ENCODE measurements at places on chromosomes 16 and 17.

- DNase-seq = no peak
Measured at GRCh38 chr17:17677299-17678040, 3.8 kb upstream of the RAI1 start.

GRCh38 chr16:8646326-8647053, 25.0 kb downstream of the METTL22 start:
- no peak for DNase-seq

- no peak for DNase-seq
Measured at GRCh38 chr16:79602628-79603014, 2.1 kb upstream of the MAF start.

- DNase-seq = no peak
Measured at GRCh38 chr17:76848670-76849069, 19.5 kb upstream of the MGAT5B start.

DNA sequence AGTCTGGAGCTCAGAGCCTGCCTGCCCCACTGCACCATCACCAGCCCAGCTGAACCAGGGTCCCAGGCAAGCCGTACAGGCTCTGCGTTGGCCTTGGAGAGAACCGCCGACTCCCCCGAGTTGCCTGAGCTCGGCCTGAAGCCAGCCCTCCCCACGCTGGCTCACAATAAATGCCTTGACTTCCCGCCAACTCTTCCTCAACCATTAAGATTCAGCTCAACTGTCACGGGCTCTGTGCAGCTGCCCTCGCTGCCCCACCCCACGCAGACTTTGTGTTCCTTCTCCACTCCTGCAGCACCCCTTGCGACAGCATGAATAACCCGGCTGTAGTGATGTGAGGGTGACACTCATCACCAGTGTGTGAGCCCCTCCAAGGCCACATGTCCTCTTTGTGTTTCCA, 4.8 kb upstream of the QPRT start:
- no peak for DNase-seq

DNA sequence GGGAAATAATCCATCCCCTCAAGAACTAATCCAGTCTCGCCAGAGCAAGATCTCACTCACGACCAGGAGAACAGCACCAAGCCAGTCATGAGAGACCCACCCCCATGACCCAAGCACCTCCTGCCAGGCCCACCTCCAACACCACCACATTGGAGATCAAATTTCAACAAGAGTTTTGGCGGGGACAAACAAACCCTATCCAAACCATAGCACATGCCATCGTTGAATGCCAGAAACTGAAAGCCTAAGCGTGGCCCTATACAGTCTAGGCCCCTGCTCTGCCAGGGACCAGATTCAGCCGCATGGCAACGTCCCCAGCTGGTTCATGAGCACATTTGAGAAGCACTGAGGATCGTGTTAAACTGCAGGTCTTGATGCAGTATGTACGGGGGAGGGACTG, 57.3 kb downstream of the AXIN2 start:
- DNase-seq = no peak

DNA sequence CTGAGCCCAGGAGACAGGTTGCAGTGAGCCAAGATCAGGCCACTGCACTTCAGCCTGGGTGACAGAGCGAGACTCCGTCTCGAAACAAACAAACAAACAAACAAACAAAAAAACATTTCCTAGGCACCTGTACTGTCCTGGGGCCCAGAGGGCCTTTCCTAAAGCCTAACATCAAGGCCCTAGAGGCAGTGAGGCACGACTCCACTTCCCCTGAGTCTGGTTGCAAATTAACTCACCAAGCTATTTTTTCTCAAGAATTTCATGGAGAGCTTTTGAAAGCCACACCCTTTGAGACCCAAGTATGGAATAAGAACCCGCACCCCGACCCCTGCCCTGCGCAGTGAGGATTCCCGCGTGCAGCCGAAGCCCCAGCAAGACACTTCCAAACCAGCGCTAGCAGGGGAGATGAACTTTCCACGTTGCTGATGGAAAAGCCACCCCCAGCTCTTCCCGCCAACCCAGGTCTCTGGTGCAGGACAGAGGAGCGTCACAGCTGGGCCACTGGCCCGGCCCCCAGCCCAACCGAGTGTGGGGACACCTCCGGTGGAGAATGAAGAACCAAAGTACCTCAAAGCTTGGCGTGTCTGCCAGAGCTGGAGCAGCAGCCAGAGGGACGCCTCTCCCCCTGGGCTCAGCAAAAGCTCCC, 1.2 kb downstream of the CHST5 start:
- no peak for DNase-seq

DNA sequence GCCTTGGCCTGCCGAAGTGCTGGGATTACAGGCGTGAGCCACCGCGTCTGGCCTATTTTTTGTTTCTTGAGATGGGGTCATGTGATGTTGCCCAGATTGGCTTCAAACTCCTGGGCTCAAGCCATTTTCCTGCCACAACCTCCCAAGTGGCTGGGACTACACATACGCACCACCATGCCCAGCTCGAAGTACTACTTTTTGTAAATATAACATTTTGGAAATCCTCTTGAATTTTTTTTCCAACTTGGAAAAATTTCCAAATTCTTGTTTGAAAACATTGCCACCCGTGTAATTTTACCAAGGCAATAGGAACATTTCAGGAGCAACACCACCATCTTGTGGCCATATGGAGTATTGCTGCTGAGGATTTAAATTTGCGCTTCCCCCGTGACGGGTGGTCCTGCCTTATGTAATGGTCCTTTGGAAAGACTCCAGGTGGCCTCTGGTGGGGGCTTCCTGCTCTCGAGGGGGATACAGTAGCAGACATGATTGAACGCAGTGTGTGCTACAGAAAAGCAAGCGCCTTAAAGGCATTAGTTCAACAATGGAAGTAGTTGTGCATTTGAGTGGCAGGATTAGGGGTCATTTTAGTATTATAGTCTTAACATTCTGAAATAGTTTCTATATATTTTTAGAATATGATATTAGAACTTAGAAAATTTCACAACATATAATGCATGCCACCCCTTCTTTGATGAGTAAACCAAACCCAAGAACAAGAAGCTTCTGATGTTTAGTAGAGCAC, 8.0 kb downstream of the FLYWCH1 start:
- peak; percentile 45 for DNase-seq

DNA sequence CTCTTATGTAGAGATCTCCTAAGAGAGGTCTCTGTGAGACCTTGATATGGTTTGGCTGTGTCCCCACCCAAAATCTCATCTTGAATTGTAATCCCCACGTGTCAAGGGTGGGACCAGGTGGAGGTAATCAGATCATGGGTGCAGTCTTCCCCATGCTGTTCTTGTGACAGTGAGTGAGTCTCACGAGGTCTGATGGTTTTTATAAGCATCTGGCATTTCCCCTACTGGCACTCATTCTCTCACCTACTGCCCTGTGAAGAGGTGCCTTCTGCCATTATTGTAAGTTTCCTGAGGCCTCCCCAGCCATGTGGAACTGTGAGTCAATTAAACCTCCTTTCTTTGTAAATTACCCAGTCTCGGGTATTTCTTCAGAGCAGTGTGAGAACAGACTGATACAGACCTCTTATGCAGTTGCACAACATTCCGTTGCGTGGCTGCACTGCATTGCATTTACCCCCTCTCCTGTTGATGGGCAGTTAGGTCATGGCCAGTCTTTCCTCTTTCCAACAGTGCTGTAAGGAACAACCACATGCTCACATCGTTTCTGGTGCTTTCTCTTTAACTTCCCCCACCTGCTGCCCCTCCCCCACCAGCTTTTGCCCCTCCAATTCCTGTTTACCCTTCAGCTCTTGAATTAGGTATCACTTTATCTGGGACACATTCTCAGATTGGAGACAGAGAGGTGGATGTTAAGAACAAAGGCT, 43.6 kb upstream of the MED9 start:
- DNase-seq = no peak

DNA sequence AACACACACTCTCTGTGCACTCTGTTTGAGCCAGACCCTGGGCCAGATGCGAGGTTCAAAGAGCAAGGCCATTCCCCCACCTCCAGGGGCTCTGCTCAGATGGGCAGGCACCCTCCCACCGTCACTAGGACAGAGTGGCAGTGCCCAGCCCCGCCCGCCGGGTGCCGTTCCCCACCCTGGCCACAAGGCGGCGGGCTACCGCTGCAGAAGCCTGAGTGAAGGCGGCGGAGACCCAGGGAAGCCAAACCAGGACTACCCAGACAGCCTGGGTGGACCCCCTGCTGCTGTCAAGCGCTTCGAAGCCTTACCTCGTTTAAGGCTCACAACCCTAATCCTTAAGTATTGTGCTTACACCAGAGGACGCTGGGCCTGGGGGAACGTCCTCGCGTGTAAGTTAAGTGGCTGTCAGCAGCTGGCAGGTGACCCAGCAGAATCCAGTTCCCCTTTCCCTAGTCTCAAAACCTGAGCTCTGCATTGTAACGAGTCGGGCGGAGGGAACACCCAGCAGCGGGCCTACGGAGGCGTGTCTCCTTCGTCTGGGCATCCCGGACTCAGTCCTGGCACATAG, 4.5 kb downstream of the ARHGAP27 start:
- DNase-seq = peak; percentile 65

- DNase-seq = no peak
Measured at GRCh38 chr16:88939245-88939971, 37.6 kb downstream of the CBFA2T3 start.

- no peak for DNase-seq
Measured at GRCh38 chr17:55172612-55173011, 92.1 kb upstream of the HLF start.

- DNase-seq = no peak
Measured at GRCh38 chr16:9072806-9073341, 18.6 kb upstream of the HAPSTR1 start.

DNA sequence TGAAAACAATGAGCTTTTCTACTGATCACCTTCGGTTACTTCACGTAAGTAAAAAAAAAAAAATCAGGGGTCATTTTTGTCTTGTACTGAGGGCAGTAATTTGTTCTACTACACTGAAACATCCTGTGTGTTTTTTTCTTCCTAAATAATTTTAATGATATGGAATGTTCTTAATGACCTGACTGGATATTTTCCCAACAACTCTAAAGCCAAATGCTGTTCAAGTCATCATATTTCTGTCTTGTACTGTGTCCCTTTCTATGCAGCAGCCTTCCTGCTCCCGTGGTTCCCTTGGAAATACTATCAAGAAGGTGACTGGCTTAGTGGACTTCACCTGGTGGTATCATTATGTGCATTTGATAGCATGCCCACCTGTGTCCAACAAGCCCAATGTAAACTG, 10.8 kb upstream of the CDR2 start:
- DNase-seq = no peak

- no peak for DNase-seq
Measured at GRCh38 chr16:62208934-62209333, 172.7 kb upstream of the CDH8 start.

All from T follicular helper cell (primary cell).